ENCODE measurements at places on chromosomes 5 and 9. TPM values are rescaled to one million over a fixed set of nuclear protein-coding genes. Genes with fewer than 3 reads are reported as not detected.
A peak's percentile ranks its signal among the peaks of the same experiment; 100 is the strongest.

C8G gene
- 5.2 TPM for total RNA-seq

PLEKHG4B gene
- not detected for total RNA-seq

PCDHB3 gene
- 0.61 TPM for total RNA-seq

NSUN2 gene
- 45.9 TPM for total RNA-seq

GRCh38 chr9:4663956-4664355 lies 1.9 kb downstream of the PLPP6 start:
- no peaks in the 10 kb centered on the region for H3K27me3 ChIP-seq
- H3K36me3 ChIP-seq: no peaks in the 10 kb centered on the region
- no peak overlapping the region for H3K27ac ChIP-seq
- no peak for DNase-seq

DNA sequence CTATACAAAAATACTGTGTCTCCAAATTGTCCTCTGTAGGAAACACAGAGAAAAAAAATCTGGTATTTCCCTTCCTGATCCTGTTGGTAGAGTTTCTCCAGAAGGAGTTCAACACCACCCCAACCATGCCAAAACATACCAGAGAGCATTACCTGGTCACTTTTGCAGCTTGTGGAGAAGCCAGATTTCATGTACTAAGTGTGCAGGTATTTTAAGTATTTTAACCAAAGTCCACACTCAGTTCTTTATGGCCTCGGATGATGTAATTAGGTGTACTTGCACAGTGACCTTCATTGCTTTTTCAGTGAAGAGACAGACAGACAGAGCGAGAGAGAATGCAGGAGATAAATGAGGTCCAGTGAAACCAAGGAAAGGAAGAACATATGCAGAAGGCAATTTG lies 2046.8 kb upstream of the CDH9 start:
- no peak overlapping the region for H3K4me3 ChIP-seq
- no peaks in the 10 kb centered on the region for H3K27me3 ChIP-seq
- no peak for DNase-seq

GRCh38 chr9:91134608-91135007 lies 227.1 kb downstream of the AUH start:
- DNase-seq: no peak
- H3K36me3 ChIP-seq: no peaks in the 10 kb centered on the region
- H3K27me3 ChIP-seq: no peaks in the 10 kb centered on the region
- H3K4me1 ChIP-seq: no peaks in the 10 kb centered on the region
- no peak overlapping the region for H3K4me3 ChIP-seq

GRCh38 chr5:170254056-170254455 lies 21.3 kb downstream of the C5orf58 start:
- no peak for DNase-seq
- no peaks in the 10 kb centered on the region for H3K4me1 ChIP-seq
- no peak overlapping the region for H3K27ac ChIP-seq
- H3K27me3 ChIP-seq: no peaks in the 10 kb centered on the region

DNA sequence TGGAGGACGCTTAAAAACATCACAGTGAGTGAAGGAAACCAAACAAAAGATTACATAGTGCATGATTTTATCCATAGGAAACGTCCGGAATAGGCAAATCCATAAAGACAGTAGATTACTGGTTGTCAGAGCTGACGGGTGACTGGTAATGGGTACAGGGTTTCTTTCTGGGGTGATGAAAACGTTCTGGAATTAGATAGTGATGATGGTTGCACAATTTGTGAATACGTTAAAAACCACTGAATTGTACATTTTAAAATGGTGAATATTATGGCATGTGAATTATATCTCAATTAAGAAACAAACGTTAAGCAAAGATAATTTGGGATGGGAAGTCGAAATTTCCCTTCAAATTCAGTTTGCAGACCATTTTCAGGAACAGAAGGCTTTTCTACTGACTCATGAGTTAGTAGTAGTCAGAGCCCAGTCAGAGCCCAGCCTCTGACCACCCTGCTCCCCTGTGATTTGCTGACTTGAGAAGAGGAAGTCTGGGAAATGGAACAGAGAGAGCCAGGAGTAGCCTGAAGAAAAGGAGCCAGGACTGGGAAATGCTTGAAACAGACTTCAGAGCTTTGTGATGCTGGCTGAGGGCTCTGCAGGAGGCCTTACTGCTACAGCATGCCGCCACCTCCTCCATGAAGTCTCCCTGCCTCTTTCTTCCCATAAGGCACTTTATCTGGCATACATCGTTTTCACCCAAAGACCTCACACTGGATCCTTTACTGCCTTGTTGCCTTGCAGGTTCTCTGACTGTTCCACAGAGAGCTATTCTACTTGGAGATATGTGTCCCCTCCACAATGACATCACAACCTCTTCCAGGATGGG lies 46.4 kb upstream of the CTNNA1 start:
- no peak for DNase-seq
- H3K27ac ChIP-seq: no peak overlapping the region
- no peak overlapping the region for H3K4me3 ChIP-seq
- no peaks in the 10 kb centered on the region for H3K4me1 ChIP-seq
- no peaks in the 10 kb centered on the region for H3K27me3 ChIP-seq

DNA sequence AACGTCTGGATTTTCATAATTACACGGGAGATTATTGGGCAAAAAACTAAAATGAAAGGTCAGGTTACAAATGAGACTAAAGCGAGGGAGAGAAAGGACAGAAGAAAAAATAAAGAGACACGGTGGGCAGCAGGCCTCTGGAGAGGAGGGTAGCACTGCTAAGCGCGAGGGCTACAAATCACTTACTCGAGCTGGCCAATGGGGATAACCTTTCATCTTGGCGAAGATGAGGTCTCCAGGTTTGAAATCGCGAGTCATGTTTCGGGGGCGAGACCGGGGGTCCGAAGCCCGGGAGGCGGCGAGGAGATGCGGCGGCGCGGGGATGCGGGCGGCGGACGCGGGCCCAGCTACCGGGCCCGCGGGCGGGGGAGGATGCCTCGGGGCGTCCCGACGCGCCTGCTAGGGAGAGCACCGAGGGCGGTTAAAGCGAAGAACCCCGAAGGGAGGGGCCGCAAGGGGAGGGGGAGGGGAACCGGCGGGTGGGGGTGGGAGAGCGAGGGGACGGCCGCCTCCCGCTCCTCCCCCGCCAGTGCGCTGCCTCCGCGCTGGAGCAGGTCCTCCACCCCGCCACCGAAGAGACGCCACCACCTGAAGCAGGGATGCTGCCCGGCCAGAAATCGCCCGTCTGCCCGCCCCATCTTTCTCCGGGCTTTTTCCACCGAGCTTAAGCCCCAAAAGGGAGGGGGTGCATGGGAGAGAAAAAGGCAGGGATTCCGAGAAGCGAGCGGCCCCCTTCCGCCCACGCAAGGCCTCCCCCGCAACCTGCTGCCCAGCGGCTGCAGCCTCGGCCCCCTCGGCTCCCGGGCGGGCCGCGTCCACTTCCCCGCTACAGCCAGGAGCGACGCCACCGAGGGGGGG lies 610 bp downstream of the PSIP1 start:
- H3K36me3 ChIP-seq: peaks cover 12% of the 10 kb centered on the region
- peaks cover 18% of the 10 kb centered on the region for H3K4me1 ChIP-seq
- DNase-seq: peak; percentile 14
- no peaks in the 10 kb centered on the region for H3K27me3 ChIP-seq
- H3K27ac ChIP-seq: peak overlapping the region; percentile 92
- peak overlapping the region; percentile 81 for H3K4me3 ChIP-seq

- no peak overlapping the region for H3K4me3 ChIP-seq
- DNase-seq: no peak
- no peak overlapping the region for H3K27ac ChIP-seq
- no peaks in the 10 kb centered on the region for H3K27me3 ChIP-seq
- no peaks in the 10 kb centered on the region for H3K36me3 ChIP-seq
These were observed 70.1 kb upstream of the SPATA31E1 start for GRCh38 chr9:87812375-87813118.

- no peaks in the 10 kb centered on the region for H3K4me1 ChIP-seq
- H3K27me3 ChIP-seq: no peaks in the 10 kb centered on the region
- H3K36me3 ChIP-seq: peaks cover 26% of the 10 kb centered on the region
- no peak overlapping the region for H3K27ac ChIP-seq
These were observed 45.0 kb upstream of the LRRC70 start for GRCh38 chr5:62533597-62533996.

DNA sequence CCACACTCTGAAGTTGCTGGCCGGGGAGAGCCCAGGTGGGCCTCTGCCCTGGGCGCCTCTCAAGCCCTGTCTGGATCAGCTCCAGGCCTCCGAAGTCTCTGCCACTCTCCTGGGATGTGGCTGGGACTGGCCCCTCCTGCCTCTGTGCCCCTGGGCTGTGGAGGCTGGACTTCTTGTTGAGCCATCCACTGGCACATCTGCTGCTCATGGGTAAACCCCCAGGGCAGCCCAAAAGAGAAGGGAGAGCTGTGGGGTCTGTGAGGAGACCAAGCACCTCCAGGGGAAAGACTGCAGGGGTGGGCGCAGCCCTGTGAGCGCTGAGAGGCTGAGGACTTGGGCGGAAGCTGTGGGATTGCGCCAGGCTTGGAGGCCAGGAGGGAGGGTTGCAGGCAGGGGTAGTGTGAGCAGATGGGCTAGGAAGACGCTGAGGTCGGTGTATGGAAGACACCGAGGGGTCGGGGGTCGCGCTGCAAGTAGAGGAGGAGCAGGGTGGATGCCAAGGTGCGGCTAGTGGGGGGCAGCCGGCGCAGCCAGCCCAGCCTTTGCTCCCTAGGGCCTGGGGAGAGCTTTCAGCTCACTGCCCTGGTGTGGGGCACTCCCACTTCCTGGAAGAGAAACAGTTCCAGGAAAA lies 118.1 kb downstream of the WNK2 start:
- H3K27me3 ChIP-seq: no peaks in the 10 kb centered on the region
- no peak for DNase-seq
- peaks cover 66% of the 10 kb centered on the region for H3K4me1 ChIP-seq
- no peak overlapping the region for H3K4me3 ChIP-seq

- no peaks in the 10 kb centered on the region for H3K36me3 ChIP-seq
- peak; percentile 87 for DNase-seq
- peaks cover 78% of the 10 kb centered on the region for H3K4me1 ChIP-seq
- H3K27me3 ChIP-seq: no peaks in the 10 kb centered on the region
- no peak overlapping the region for H3K4me3 ChIP-seq
- H3K27ac ChIP-seq: peak overlapping the region; percentile 92
These were observed 144.5 kb downstream of the AOPEP start for GRCh38 chr9:94870793-94871558.

- no peaks in the 10 kb centered on the region for H3K36me3 ChIP-seq
- H3K27me3 ChIP-seq: no peaks in the 10 kb centered on the region
- H3K4me3 ChIP-seq: no peak overlapping the region
- DNase-seq: no peak
These were observed 544.7 kb upstream of the KLF4 start for GRCh38 chr9:108033976-108034964.

DNA sequence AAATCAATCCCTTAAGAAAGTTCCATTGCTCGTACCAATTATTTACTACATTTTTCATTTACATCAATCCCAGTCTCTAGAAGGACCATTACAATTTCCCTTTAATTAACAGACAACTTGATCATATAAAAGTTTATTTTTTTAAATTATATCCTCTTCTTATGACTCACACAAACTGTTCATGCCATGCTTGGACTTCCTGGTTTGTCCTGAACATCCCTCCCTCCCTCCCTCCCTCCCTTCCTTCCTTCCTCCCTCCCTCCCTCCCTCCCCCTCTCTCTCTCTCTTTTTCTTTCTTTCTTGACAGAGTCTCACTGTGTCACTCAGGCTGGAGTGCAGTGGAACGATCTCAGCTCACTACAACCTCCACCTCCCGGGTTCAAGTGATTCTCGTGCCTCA lies 11.6 kb upstream of the CLTB start:
- H3K36me3 ChIP-seq: no peaks in the 10 kb centered on the region
- no peak for DNase-seq
- no peaks in the 10 kb centered on the region for H3K4me1 ChIP-seq
- H3K27ac ChIP-seq: no peak overlapping the region
- no peaks in the 10 kb centered on the region for H3K27me3 ChIP-seq
- H3K4me3 ChIP-seq: no peak overlapping the region

- H3K27ac ChIP-seq: no peak overlapping the region
- H3K4me1 ChIP-seq: no peaks in the 10 kb centered on the region
- no peak for DNase-seq
- no peak overlapping the region for H3K4me3 ChIP-seq
- no peaks in the 10 kb centered on the region for H3K27me3 ChIP-seq
- no peaks in the 10 kb centered on the region for H3K36me3 ChIP-seq
These were observed 1060.6 kb upstream of the ACO1 start for GRCh38 chr9:31323726-31324444.

- peaks cover 17% of the 10 kb centered on the region for H3K4me1 ChIP-seq
- no peak overlapping the region for H3K27ac ChIP-seq
- H3K4me3 ChIP-seq: no peak overlapping the region
- H3K36me3 ChIP-seq: no peaks in the 10 kb centered on the region
- H3K27me3 ChIP-seq: no peaks in the 10 kb centered on the region
These were observed 120.1 kb upstream of the GAS1 start for GRCh38 chr9:87067426-87067825.

DNA sequence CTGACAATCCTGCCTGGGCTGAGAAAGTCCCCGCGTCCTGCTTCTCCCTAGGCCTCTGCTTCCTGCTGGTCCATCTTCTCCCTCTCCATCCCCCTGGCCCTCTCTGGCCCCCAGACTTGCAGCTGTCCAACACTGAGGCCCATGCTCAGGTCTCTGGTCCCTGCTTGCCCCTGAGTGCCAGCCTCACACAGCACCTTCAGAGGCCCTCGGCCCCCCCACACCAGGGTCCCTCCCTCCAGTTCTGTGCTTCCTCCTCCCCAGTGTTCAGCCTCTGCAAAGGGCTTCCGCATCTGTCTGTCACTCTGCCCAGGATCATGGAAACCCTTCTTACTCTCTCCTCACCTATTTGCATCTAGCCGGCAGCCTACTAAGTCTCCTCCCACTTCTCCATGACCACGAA lies 62.4 kb upstream of the CTSL start:
- no peak for DNase-seq
- no peak overlapping the region for H3K27ac ChIP-seq
- H3K4me3 ChIP-seq: no peak overlapping the region
- H3K4me1 ChIP-seq: no peaks in the 10 kb centered on the region

- no peaks in the 10 kb centered on the region for H3K4me1 ChIP-seq
- no peaks in the 10 kb centered on the region for H3K36me3 ChIP-seq
- no peak overlapping the region for H3K27ac ChIP-seq
- H3K4me3 ChIP-seq: no peak overlapping the region
These were observed 29.9 kb upstream of the DMRTA1 start for GRCh38 chr9:22416692-22417060.

DNA sequence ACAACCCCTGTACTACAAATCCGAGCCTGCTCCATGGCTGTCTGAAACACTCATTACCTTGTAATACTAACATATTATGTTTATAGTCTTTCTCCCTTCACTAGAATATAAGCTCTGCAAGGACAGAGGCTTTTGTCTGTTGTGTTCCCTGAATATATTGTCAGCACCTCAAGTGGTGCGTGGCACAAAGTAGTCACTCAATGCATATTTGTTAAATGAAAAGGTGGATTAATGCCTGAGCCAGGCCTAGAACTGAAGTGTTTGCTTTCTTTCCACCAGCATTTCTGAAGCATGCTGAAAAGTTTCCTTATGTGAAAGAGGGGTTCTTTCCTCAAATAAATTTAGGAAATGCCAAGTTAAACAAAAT lies 36.3 kb downstream of the ELL2 start:
- no peak for DNase-seq
- H3K27me3 ChIP-seq: no peaks in the 10 kb centered on the region
- no peak overlapping the region for H3K27ac ChIP-seq
- no peak overlapping the region for H3K4me3 ChIP-seq
- H3K4me1 ChIP-seq: peaks cover 7% of the 10 kb centered on the region
- H3K36me3 ChIP-seq: no peaks in the 10 kb centered on the region

- no peak overlapping the region for H3K4me3 ChIP-seq
- H3K4me1 ChIP-seq: no peaks in the 10 kb centered on the region
- no peaks in the 10 kb centered on the region for H3K36me3 ChIP-seq
- DNase-seq: no peak
- H3K27ac ChIP-seq: no peak overlapping the region
These were observed 118.0 kb downstream of the VAV2 start for GRCh38 chr9:133874060-133874657.

GRCh38 chr5:157888814-157889532 lies 30.0 kb upstream of the CLINT1 start:
- no peak overlapping the region for H3K4me3 ChIP-seq
- no peaks in the 10 kb centered on the region for H3K4me1 ChIP-seq
- H3K36me3 ChIP-seq: no peaks in the 10 kb centered on the region
- H3K27ac ChIP-seq: no peak overlapping the region
